ENCODE measurements at places on chromosomes 5 and 9.

GRCh38 chr9:127566351-127567001 lies 45.6 kb upstream of the STXBP1 start:
- no peak for DNase-seq

DNA sequence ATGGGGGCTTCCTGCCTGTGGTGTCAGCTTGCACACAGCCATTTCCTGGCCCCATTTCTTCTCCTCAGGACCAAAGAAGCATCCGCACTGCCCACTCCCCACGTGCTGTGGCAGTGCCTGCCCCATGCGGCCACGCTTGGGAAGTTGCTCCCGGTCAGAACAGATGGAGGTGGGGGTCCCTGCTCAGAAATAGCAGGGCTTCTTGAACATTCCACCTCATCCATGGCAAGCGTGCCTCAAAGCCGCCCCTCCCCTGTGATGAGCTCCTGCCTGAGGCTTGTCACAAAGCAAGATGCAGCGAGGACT lies 238.2 kb downstream of the SYK start:
- DNase-seq, result no peak

GRCh38 chr5:10582512-10582897 lies 18.6 kb downstream of the ANKRD33B start:
- no peak for DNase-seq

DNA sequence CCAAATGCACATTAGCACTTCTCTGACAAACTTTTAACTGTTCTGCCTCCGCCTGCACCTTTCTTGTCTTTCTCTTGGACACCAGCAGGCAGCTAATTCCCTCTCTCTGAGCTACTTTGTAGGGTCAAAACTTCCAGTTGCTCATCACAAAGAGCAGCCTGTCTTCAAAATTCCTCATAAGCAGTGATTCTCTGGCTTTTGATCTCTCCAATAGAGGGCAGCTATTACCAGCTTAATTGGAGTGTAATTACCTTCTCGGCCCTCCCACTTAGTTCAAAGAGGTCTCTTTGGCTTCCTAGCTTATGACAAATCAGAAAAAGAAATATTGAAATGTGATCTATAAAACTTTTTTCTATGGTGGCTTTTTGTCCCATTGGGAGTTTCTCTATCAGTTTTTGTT lies 43.6 kb upstream of the RAD23B start:
- DNase-seq, result no peak

DNA sequence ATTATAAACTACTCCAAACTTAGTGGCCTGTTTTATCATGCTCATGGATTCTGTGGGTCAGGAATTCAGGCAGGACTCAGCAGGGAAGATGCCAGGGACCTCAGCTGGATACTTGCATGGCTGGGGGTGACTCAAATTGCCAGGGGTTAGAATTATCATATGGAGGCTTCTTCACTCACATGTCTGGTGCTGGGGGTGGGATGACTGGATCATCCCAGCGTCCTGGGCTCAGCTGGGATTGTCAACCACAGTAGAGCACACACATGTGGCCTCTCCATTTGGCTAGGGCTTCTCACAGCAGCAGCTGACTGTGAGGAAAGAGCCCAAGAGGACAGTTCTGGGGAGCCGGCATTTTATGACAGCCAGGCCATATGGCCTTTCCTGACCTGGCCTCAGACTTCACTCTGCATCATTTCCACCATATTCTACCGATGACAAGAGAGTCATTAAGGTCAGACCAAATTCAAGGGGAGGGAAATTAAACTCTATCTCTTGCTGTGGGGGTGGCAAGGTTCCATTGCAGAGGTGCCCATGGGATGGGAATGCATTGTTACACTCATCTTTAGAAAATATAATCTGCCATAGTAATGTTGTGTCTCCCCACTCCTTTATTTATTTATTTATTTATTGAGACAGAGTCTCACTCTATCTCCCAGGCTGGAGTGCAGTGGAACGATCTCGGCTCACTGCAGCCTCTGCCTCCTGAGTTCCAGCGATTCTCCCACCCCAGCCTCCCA lies 5.2 kb upstream of the GRK6 start:
- DNase-seq, result no peak

DNA sequence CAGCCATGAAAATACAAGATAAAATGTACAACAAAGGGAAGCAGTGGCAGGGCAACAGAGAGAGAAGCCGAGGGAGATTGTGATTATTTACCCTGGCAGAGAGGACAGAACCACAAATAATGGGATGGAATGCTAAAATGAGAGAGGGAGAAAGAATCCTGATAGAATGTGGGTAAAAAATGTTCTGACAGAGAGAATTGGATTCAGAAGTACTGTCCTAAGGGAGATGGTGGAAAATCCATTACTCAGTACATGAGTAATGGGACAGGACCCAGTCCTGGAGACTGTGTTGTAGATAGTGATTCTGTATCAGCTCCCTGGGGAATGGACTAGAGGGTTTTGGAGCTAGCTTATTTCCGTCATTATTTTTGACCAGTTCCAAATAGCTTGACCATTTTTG lies 831.5 kb downstream of the MAT2B start:
- no peak for DNase-seq

Data from stimulated activated CD4-positive, alpha-beta T cell treated with anti-CD3 and anti-CD28 coated beads, Interleukin-2, amount 100 ng/mL, for 24 hours (primary cell).